ENCODE measurements at places on chromosomes 1 and 21. TPM values are rescaled to one million over a fixed set of nuclear protein-coding genes. Genes with fewer than 3 reads are reported as not detected.

DNA sequence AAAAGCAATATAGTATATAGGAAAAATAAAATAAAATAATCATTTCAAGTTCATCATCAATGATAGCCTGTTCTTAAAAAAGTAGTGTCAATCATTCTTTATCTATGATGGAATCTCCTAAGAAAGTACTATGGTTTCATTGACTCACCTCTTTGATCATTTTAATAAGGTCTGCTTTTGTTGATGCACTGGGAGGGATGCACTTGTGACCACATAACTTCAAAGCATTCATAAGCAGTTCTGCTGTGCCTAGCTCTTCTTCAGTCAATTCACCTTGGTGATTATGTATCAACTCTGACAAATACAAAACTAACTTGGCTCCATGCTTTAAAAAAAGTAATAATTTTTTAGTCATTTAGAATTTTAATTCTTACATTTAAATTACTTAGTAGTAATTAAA, 84.8 kb upstream of the GNG4 start:
- no peak for DNase-seq

DNA sequence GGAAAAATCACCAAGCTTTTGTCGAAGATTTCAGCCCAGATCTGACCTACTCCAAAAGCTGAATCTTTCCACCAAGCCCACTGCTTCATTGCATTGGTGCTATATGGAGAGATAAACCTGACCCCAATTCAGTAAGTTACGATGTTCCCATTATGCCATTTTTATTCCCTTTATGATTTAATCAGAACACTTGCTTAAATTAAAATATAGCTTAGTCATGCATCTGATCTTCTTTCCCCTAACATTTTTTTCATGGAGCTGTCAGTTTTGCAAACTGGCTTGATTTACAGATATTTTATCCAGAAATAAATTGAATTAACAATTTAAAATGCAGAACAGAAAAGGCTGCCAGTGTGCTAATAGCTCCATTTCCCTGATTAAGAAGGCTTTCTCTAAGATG, 503.5 kb upstream of the C1orf87 start:
- no peak for DNase-seq

DNA sequence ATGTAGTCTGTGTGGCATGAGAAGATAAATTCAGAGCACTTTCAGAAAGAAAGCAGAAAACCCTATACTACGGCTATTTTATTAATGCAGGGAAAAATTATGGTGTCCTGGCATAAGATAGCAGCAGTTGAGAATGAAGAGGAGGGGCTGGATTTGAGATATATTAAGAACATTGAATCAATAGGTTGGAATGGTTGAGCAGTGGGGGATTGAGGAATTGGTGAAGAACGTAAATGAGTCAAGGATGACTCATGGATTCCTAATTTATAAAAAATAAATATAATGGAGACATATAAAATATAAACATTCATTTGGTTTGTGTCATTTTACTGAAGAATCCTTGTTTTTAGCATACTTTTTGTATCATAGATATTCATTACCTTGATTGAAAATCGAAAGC, 234.3 kb upstream of the ADAMTS5 start:
- DNase-seq: no peak

GRCh38 chr1:231534703-231535159, 6.3 kb downstream of the TSNAX start:
- DNase-seq: no peak

- DNase-seq: no peak
These were observed 18.3 kb downstream of the LY9 start for GRCh38 chr1:160814316-160814715.

TPTE gene
- not detected for total RNA-seq

DMRTA2 gene
- total RNA-seq: not detected

GBP1 gene
- total RNA-seq: 25.1 TPM

CLCA4 gene
- total RNA-seq: not detected

All from stomach (tissue), 19 donors.